ENCODE measurements at places on chromosomes 3 and 15.

- no peak for DNase-seq
Observed at GRCh38 chr15:66524838-66525237, 19.7 kb downstream of the ZWILCH start.

GRCh38 chr15:57036352-57036751 lies 117.9 kb downstream of the TCF12 start:
- no peak for DNase-seq

- no peak for DNase-seq
Observed at GRCh38 chr3:124363476-124363875, 366.8 kb upstream of the UMPS start.

GRCh38 chr15:88225461-88225860 lies 31.1 kb downstream of the NTRK3 start:
- no peak for DNase-seq

DNA sequence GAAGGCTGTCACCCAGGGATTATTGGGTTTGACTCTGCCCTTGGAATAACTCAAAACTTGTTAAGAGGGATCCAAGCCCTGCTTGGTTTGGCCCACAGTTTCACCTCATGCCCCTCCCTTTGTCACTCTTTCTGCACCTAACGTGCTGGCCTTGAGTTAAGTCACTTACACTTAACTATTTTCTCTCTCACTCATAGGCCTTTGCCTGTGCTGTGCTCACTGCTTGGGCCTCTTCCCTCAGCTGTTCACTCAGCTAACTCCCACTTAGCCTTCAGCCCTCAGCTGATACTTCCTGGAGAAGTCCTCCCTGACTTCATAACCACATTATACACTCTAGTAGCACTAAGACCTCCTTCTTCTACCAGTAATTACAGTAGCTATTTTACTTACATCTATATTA lies 133.3 kb downstream of the CMSS1 start:
- no peak for DNase-seq

- DNase-seq = no peak
Observed at GRCh38 chr3:42755681-42756578, 17.1 kb downstream of the CCDC13 start.

DNA sequence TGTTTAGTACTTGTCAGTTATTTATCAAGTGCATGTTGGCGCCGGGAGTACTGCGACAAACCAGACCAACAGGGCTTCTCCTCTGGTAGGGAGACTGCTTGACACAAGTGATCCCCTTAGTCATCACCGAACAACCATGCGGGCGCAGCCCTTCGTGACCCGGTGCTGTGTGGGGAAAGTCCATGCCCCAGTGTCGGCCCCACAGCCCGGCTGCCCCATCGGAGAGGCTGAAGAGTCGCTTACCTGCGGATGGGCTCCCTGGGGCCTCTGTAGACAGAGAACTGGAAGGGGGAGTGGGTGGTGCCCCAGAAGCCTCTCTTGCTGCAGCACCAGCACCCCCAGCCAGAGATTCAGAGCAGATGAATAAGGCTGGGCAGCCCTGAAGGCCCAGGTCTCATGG lies 90.3 kb upstream of the PRR23E start:
- DNase-seq = no peak

- no peak for DNase-seq
Observed at GRCh38 chr15:64842096-64842939, 603 bp downstream of the PLEKHO2 start.

DNA sequence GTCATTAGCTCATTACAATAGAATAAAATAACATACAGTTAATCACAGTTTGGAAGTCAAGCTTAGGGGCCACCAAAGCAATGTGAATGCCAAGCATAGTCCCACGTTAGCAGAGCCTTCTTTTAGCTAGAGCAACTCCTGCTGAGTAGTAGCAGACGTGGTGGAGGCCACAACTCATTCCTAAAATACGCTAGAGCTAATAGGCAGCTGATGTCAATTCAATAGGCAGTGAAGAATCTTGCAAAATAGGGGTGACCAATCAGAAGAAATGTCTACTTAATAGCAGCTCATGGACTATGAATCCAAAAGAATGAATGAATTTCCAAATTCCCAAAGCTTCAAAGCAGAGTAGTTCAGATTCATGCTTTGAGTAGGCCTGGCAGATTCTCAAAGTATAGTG lies 292.9 kb upstream of the RORA start:
- no peak for DNase-seq

GRCh38 chr3:45592830-45593707 lies 1.5 kb upstream of the LIMD1 start:
- DNase-seq = no peak

All from NCI-H187 (cell line).